ENCODE measurements at places on chromosomes 16 and 17. TPM values are rescaled to one million over a fixed set of nuclear protein-coding genes. Genes with fewer than 3 reads are reported as not detected.

The SPSB3 gene
- total RNA-seq: 85.2 TPM

The CWC25 gene
- total RNA-seq: 69.5 TPM

The RAB37 gene
- 85.5 TPM for total RNA-seq

The SMPD3 gene
- 16.1 TPM for total RNA-seq

The FA2H gene
- total RNA-seq: 1.8 TPM

The CBFA2T3 gene
- 1.3 TPM for total RNA-seq

The ARHGDIG gene
- total RNA-seq: not detected

The ACAP1 gene
- 723 TPM for total RNA-seq

DNA sequence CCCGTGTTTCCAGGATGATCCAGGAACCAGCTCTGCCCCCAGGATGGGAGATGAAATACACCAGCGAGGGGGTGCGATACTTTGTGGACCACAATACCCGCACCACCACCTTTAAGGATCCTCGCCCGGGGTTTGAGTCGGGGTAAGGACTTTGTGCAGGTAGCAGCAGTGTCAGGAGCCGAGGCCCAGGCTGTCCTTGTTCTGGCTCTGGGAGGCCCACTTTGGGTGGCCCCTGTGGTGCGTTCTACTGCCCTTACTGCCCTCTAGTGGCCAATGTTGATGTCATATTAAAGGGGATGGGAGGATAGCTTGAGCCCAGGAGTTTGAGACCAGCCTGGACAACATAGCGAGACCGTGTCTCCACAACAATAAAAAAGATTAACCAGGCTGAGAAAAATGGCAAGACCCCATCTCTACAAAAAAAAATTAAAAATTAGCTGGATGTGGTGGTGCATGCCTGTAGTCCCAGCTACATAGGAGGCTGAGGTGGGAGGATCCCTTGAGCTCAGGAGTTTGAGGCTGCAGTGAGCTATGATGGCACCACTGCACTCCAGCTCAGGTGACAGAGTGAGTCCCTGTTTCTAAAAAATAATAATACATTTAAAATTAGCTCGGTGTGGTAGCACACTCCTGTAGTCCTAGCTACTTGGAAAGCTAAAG is 20.9 kb upstream of the CLEC18A start:
- H3K27ac ChIP-seq: no peak overlapping the region
- no peak overlapping the region for H3K4me3 ChIP-seq
- no peaks in the 10 kb centered on the region for H3K27me3 ChIP-seq
- peaks cover 67% of the 10 kb centered on the region for H3K36me3 ChIP-seq
- DNase-seq: peak; percentile 44

DNA sequence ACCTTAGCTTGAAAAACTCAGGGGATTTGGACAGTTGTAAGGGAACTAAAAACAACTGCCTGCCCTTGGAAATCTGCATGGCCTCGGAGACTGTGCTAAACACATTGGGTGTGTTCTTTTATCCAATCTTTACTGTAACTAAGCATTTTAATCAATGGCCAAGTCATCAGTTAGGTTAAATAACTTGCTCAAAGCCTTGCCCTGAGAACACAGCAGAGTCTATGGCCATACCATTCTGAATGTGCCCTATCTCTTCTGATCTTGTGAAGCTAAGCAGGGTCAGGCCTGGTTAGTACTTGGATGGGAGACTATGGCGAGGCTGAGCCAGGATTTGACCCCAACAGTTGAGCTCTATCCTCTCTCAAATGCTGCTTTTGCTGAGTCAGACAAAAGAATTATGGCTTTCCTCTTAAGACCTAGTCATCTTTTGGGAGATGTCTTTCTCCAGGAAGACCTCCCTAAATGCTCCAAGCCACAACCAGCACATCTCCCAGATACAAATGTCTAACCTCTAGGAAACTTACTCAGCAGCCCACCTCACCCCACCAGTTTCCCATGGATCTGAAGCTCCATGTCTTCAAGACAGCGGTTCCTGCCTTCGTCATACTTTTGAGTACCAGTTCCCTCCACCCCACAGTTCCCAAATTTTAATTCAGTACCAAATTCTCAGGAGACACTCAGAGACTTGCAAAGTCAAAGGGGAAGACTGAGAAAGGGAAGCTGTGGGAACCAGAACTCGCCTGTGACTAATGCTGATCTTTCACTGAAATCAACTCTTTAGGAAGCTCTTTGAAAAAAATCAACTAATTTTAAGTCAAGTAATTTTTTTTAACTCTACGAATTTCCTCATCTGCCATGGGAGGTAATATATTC is 336.1 kb downstream of the MAF start:
- DNase-seq: no peak
- H3K4me1 ChIP-seq: peaks cover 30% of the 10 kb centered on the region
- H3K27me3 ChIP-seq: no peaks in the 10 kb centered on the region
- H3K4me3 ChIP-seq: no peak overlapping the region
- no peaks in the 10 kb centered on the region for H3K36me3 ChIP-seq

DNA sequence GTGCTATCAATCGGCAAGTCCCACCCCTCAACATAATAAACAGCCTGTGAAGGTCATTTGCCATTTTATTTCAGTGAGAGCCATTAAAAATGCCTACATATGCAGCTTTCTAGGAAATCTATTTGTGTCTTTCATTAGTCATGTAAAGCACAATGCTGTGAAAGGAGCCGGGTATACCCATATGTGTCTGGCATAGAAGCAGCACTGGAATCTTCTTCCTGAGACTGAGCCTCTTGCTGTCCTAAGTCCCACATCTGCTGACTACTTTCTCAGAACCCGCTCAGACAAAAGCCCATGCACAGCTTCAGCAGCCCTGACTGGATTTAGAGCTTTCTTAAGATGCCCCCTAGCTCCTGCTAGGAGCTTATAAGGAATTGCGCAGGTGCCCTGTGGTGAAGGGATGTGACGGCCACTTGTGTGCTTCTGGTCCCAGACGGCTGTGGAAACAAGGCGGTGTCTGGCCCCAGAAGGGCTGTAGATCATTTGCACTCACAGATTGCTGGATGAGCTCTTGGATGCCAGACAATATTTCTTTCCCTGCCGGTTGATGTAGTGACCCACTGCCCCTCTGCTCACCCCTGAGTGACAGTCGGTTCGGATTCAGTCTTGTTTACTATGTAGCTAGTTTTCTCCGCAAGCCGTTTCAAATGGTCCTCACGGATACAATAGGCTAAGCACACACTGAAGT is 172.2 kb downstream of the ANKFN1 start:
- no peak overlapping the region for H3K27ac ChIP-seq
- no peaks in the 10 kb centered on the region for H3K27me3 ChIP-seq
- H3K36me3 ChIP-seq: no peaks in the 10 kb centered on the region
- no peaks in the 10 kb centered on the region for H3K4me1 ChIP-seq

DNA sequence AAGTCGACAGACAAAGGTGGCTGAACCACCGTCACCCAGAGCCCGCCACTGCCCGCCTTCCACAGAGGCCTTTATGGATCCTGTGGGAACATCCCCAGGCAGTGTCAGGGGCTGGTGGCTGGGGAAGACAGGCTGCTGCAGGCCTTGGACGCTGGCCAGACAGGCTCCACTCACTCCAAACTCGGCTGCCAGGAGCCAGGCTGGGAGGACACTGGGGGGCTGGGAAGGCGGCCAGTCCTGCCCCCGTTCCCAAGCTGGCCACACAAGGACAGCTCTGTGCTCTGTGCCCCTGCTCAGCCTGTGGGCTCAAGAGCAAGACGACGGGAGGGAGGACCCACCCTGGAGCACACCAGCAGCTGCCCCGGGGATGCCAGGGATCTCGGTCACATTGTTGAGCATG is 7.6 kb upstream of the LCAT start:
- no peak overlapping the region for H3K27ac ChIP-seq
- H3K27me3 ChIP-seq: no peaks in the 10 kb centered on the region
- no peak overlapping the region for H3K4me3 ChIP-seq
- peaks cover 8% of the 10 kb centered on the region for H3K36me3 ChIP-seq
- DNase-seq: no peak

- peaks cover 60% of the 10 kb centered on the region for H3K36me3 ChIP-seq
- H3K4me1 ChIP-seq: no peaks in the 10 kb centered on the region
- no peaks in the 10 kb centered on the region for H3K27me3 ChIP-seq
- no peak overlapping the region for H3K27ac ChIP-seq
Observed at GRCh38 chr16:1392826-1393225, 21.7 kb downstream of the UNKL start.

- peaks cover 81% of the 10 kb centered on the region for H3K4me1 ChIP-seq
- DNase-seq: no peak
- peak overlapping the region; percentile 80 for H3K4me3 ChIP-seq
- peaks cover 17% of the 10 kb centered on the region for H3K36me3 ChIP-seq
- H3K27ac ChIP-seq: peak overlapping the region; percentile 93
Observed at GRCh38 chr17:63701456-63701820, 1.5 kb upstream of the LIMD2 start.

- no peak overlapping the region for H3K27ac ChIP-seq
- no peaks in the 10 kb centered on the region for H3K4me1 ChIP-seq
- no peak for DNase-seq
- H3K27me3 ChIP-seq: no peaks in the 10 kb centered on the region
- H3K36me3 ChIP-seq: peaks cover 30% of the 10 kb centered on the region
- H3K4me3 ChIP-seq: no peak overlapping the region
Observed at GRCh38 chr17:44086364-44087311, 16.1 kb downstream of the G6PC3 start.

DNA sequence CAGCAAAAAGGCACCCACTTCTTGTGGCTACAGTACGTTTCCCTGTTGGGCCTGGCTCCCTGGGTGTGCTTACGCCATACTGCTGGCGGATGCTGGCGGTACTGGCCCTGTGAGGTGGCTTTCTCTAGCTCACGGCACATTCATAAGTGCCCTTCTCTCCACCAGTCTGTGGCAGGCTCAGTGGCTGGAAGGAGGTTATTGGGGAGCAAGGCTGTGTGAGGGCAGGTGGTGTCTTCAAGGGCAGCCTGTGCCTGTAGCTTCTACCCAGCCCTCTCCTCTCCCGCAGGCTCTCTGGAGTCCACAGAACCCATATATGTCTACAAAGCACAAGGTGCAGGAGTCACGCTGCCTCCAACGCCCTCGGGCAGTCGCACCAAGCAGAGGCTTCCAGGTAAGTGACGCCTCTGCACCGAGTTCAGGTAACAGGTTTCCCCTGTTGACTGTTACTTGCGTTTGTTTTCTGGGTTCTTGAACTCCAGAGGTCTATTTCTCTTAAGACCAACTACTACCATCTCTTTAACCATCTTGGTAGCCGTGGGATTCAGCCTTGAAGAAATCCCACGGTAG is 20.6 kb downstream of the NTAN1 start:
- no peak for DNase-seq
- no peak overlapping the region for H3K27ac ChIP-seq
- H3K4me1 ChIP-seq: no peaks in the 10 kb centered on the region
- no peak overlapping the region for H3K4me3 ChIP-seq
- H3K27me3 ChIP-seq: no peaks in the 10 kb centered on the region
- H3K36me3 ChIP-seq: peaks cover 89% of the 10 kb centered on the region

DNA sequence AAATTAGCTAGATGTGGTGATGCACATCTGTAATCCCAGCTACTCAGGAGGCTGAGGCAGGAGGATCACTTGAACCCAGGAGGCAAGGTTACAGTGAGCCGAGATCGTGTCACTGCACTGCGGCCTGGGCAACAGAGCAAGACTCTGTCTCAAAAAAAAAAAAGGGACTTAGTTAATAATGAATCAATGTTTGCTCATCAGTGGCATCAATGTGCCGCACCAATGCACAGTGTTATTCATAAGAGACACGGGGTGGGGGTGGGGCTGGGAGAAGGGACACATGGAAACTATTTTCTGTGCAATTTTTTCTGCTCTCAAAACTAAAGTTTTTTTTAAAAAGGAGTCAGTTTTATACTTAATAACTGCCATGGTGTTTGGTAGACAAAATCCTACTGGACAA is 6.8 kb upstream of the ATP2C2 start:
- H3K36me3 ChIP-seq: no peaks in the 10 kb centered on the region
- H3K27me3 ChIP-seq: peaks cover 2% of the 10 kb centered on the region
- no peaks in the 10 kb centered on the region for H3K4me1 ChIP-seq

- no peaks in the 10 kb centered on the region for H3K36me3 ChIP-seq
- H3K27ac ChIP-seq: no peak overlapping the region
- no peak overlapping the region for H3K4me3 ChIP-seq
- H3K27me3 ChIP-seq: no peaks in the 10 kb centered on the region
- H3K4me1 ChIP-seq: peaks cover 12% of the 10 kb centered on the region
- no peak for DNase-seq
Observed at GRCh38 chr17:35287286-35287811, 44.5 kb downstream of the SLFN5 start.

DNA sequence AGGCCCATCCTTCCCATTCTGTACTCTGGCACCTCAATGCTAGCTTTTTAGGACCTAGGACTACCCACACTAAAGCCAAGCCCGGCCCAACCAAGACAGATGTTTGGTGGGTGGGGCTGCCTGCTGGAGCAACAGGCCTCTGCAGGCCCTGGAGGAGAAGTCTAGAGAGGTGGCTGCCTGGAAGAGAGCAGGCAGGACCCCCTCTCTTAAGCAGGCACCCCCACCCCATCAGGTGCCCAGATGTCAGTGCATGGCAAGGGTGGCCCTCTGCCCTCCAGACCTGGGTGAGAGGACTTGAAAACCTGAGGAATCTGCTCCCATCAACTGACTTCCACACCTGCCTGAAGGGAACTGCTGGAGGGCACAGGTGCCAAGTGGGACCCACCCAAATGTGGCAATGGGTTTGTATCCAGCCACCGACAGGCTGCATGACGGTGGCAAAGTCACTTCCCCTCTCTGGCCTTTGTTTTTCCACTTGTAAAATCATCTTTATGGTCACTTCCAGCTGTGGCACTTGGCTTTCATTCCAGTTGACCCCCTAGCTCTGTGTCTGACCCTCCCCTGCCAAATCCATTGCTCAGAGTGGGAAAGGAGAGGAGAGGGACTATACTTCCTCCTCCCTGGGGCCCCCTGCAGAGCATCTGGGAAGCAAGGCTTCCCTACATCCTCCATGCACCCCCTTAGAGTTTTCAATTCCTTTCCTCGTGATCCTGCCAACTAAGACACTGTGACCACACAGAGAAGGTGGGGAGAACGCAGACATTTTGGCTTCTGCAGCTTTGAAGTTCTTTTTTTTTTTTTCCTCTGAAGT is 1.7 kb upstream of the STAT5A start:
- peaks cover 6% of the 10 kb centered on the region for H3K36me3 ChIP-seq
- H3K4me3 ChIP-seq: peak overlapping the region; percentile 81
- no peaks in the 10 kb centered on the region for H3K27me3 ChIP-seq
- DNase-seq: no peak
- peaks cover 41% of the 10 kb centered on the region for H3K4me1 ChIP-seq

DNA sequence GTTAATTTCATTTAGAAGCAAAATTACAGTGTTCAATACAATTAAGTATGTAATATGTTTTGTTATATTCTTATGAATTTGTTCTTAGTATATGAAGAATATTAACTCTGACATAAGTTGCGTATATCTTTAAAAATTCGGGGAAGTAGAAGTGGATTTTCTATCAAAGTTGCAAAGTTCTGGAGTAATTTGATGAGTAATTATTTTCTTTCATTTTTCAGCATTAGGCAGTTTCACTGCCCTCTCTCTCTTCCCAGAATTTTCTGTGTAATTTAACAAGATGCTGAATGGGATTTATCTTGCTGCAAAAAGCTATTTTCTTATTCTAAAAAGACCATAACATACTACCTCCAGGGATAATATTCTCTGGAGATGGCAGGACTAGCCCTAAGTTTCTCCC is 8.9 kb upstream of the CCL18 start:
- no peak overlapping the region for H3K27ac ChIP-seq
- no peaks in the 10 kb centered on the region for H3K4me1 ChIP-seq
- H3K4me3 ChIP-seq: no peak overlapping the region
- no peaks in the 10 kb centered on the region for H3K27me3 ChIP-seq
- H3K36me3 ChIP-seq: no peaks in the 10 kb centered on the region
- DNase-seq: no peak
